Central memory CD8-positive, alpha-beta T cell (primary cell): ENCODE measurements at places on chromosomes 3 and 15.

- no peaks in the 10 kb centered on the region for H3K27me3 ChIP-seq
- peaks cover 25% of the 10 kb centered on the region for H3K36me3 ChIP-seq
- no peak overlapping the region for H3K4me3 ChIP-seq
- no peak for DNase-seq
These were observed 60.2 kb downstream of the DENND4A start for GRCh38 chr15:65731926-65732325.

DNA sequence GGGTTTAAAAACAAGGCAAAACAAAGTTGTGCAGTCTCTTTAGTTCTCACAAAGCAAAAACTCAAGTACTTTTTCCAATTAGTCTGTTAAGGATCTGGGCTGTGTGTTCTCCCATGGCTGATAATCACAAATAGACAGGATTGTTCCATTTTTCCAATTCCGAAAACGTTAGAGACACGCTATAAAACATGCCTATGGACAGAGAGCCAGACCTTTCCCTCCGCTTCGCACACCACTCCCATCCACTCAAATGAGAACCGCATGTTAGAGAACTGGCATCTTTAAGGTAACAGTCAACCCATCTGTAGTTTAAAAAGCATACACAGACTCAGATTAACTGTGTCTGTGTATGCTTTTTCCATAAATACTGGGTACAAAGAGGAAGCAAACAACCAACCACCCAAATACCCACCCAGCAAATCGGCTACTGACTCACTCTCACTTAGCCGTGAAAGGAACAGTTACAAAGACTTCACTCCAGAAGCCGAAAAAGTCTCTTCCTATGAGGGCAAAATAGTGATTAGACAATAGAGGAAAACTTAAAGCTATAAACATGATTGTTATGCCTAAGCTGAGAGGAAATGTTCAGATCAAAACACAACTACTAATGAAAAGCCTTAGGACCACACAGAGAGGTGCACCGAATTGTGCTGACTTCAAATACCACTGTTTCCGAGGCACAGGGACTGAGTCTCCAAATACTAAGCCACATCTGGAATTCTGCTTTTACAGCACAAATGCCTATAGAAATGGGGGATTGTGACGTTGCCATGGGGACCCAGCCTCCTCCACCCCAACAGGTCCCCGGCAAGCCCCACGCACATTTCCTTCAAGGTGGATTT is 36.1 kb downstream of the IL17RD start:
- no peak overlapping the region for H3K4me3 ChIP-seq
- H3K4me1 ChIP-seq = no peaks in the 10 kb centered on the region
- no peak overlapping the region for H3K27ac ChIP-seq
- H3K36me3 ChIP-seq = no peaks in the 10 kb centered on the region

GRCh38 chr3:46876313-46877300 is 914 bp upstream of the PTH1R start:
- peaks cover 46% of the 10 kb centered on the region for H3K27me3 ChIP-seq
- H3K27ac ChIP-seq = no peak overlapping the region
- H3K4me3 ChIP-seq = no peak overlapping the region
- H3K4me1 ChIP-seq = no peaks in the 10 kb centered on the region
- no peaks in the 10 kb centered on the region for H3K36me3 ChIP-seq

GRCh38 chr3:63043631-63044030 is 168.4 kb upstream of the CADPS start:
- no peak overlapping the region for H3K27ac ChIP-seq
- no peaks in the 10 kb centered on the region for H3K36me3 ChIP-seq
- no peaks in the 10 kb centered on the region for H3K4me1 ChIP-seq
- no peaks in the 10 kb centered on the region for H3K27me3 ChIP-seq
- H3K4me3 ChIP-seq = no peak overlapping the region

DNA sequence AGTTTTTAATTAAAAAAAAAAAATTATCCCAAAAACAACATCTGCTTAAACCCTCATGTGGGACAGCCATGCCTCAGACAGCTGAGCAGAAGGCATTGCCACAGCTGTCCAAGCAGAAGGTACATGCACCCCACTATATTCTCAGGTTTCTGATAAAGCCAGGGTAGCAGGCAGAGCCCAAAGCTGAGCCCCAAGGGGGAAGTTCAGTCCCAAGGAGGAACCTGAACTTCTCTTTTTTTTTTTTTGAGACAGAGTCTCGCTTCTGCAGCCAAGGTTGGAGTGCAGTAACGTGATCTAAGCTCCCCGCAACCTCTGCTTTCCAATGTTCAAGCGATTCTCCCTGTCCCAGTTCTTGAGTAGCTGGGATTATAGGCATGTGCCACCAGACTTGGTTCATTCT is 33.2 kb downstream of the MKRN2 start:
- H3K4me3 ChIP-seq = no peak overlapping the region
- no peak for DNase-seq
- H3K4me1 ChIP-seq = no peaks in the 10 kb centered on the region
- no peaks in the 10 kb centered on the region for H3K27me3 ChIP-seq
- H3K36me3 ChIP-seq = peaks cover 60% of the 10 kb centered on the region
- H3K27ac ChIP-seq = no peak overlapping the region
